ENCODE measurements at places on chromosomes 3 and 15.

- no peak for DNase-seq
These were observed 16.4 kb downstream of the GRIP2 start for GRCh38 chr3:14523792-14524191.

DNA sequence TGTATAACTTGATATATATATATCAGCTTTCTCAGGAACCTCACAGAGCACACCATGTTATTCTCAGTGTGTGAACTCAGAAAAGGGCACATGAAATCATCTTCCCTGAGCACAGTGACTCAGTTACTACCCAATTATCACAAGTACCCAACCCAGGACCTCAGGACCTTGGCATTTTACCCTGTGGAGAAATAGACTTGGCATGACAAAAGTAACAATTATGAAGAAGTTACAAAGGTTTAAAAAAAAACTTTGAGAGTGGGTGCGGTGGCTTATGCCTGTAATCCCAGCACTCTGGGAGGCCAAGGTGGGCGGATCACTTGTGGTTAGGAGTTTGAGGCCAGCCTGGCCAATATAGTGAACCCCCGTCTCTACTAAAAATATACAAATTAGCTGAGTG, 52.4 kb downstream of the ONECUT1 start:
- no peak for DNase-seq

DNA sequence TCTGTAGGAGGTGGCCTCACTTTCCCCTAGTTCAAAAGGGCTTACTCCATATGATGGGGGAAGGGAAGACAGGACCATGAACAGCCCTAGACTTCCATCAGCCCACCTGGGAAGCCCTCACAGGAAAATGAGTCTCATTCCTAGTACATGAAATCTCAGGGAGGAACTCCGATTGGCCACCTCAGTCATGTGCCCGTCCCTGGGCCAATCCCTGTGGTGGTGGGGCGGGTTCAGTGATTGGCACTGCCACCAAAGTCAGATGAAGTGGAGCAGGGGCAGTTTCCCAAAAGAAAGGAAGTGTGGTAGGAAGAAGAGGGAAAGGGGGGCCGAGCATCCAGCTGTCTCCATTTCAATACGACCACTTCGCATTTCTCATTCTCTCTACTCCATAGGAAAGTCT, 25.9 kb upstream of the GP9 start:
- no peak for DNase-seq

GRCh38 chr3:13015286-13016082, 57.7 kb downstream of the IQSEC1 start:
- DNase-seq = peak; percentile 27

DNA sequence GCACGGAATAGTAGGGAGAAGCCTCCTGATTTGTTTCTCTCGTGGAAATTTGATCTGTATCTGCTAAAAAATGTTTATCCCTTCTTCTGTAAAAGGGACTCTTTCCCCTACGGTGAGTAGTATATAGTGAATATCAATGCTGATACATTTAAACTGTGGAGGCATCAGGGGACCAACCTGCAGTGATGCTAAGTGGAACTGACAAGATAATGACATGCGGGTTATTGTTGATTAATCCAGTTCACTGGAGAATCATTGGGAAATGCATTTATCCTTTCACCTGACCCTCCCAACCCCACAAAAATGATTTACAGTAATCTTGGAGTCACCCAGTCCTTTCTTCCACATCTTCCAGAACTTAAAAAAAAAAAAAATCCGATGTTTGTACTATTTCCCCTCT, 264.8 kb downstream of the PTPRG start:
- DNase-seq = no peak

GRCh38 chr3:3646934-3647333, 152.3 kb upstream of the LRRN1 start:
- no peak for DNase-seq

DNA sequence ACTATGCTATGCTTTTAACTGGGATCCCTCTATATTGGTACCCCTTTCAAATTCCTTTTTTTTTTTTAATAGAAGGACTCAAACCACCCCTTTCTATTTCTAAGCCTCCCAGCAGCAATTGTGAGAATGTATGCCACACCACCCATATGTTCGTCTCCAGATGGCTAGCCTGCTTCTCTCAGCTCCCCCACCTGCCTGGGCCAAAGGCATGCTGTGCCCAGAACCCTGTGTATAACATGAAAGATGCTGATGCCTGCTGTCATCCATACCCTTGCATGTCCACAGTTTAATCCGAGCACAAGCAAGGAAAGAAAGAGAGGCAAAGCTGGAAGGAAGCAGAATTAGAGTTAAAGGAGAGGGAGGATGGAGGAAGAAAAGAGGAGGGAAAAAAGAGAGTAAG, 159.5 kb upstream of the CNTN6 start:
- no peak for DNase-seq

DNA sequence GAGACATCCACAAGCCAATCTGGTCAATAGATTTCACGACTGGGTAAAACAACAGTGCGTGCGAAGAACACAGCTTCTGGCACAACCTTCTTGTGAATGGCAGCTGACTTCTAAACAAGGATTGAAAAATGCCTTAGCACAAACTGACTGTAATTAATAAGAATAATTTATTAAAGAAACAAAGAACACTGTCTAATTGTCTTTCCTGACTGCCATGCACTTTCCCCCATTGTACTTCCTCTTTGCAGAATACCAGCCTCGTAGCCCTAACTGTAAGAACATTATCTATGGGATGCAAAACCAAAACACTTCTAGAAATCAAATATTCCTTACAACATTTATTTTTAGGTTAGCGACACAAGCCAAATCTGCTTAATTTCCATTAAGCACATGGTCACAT, 6.5 kb downstream of the FOXP1 start:
- DNase-seq = no peak

DNA sequence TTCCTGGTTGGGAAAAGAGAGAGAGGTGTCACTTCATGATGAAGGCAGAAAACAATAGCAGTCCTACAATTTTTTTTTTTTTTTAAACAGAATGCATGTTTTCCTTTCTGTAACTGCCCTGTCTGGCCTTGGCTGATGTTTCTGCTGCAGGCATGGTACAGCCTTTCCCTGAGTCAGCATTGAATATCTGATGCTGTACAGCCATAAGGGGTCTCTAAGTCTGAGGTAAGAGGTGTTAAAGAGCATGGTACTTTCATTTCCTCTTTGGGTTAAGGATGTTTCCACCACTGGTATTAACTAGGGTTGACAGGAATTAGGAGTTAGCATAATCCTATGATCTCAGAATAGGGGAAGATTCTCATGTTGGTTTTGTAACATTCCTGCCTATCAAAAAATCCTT, 147.4 kb downstream of the CHST2 start:
- no peak for DNase-seq

DNA sequence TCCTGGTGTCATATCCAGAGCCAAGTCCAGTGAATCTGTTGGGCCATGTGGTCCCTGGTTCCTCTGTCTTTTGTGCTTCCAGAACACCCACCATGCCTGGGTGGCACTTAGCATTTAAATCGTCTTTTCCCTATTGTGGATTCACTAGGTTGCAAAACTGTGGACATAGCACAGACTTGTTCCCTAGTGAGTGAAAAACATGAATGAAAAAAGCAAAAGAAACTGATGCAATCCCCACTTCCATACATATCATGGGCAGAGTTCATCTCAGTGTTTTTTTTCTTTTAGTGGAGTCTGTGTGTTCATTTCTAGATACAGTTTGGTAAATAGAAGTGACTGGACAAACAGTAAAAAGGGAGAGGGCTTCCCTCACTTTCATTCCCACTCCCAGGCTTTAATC, 170.5 kb downstream of the SLCO3A1 start:
- no peak for DNase-seq

DNA sequence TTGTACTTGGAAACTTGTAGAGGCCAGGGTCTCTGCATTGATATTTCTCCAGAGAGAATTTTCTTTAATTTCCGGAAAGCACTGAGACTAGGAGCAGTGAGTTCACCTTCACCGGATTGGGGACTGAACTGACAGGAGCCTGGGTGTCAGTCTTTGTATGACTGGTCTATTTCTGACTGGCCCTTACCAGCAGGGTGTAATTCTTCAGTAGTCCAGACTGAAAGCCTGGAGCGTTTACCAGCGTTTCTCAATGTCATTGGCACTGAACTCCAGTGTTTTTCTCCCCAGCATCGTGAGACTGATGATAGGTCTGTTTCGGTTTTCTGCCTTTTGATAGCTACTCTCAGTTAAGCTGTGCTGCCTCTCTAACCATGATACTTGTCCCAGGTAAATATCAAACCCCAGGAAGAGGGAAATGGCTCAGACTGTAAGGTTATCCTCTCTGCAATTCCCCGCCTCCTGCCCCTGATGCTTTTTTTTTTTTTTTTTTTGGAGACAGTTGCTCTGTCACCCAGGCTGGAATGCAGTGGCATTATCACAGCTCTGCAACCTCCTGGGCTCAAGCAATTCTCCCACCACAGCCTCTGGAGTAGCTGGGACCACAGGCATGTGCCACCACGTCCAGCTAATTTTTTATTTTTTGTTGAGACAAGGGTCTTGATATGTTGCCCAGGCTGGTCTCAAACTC, 103.6 kb downstream of the CACNA2D3 start:
- DNase-seq = no peak

DNA sequence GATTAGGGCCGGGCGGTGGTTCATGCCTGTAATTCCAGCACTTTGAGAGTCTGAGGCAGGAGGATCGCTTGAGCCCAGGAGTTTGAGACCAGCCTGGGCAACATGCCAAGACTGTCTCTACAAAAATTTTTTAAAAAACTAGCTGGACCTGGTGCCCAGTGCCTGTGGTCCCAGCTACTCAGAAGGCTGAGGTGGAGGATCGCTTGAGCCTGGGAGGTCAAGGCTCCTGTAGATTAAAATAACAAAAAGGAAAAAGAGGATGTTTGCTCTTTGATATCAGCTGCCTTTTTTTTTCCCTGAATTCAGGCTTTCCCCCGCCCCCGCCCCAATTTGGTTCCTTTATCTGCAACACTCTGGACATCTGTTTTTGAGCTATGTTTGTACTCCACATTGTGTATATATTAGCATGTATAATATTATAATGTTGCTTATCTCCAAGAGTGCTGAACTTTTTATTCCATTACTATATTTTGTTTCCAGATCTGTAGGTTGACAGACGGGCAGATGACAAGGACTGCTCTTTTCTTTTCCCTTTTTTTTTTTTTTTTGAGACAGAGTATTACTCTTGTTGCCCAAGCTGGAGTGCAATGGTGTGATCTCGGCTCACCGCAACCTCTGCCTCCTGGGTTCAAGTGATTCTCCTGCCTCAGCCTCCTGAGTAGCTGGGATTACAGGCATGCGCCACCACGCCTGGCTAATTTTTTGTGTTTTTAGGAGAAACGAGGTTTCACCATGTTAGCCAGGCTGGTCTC, 4.6 kb downstream of the SNAP23 start:
- no peak for DNase-seq

DNA sequence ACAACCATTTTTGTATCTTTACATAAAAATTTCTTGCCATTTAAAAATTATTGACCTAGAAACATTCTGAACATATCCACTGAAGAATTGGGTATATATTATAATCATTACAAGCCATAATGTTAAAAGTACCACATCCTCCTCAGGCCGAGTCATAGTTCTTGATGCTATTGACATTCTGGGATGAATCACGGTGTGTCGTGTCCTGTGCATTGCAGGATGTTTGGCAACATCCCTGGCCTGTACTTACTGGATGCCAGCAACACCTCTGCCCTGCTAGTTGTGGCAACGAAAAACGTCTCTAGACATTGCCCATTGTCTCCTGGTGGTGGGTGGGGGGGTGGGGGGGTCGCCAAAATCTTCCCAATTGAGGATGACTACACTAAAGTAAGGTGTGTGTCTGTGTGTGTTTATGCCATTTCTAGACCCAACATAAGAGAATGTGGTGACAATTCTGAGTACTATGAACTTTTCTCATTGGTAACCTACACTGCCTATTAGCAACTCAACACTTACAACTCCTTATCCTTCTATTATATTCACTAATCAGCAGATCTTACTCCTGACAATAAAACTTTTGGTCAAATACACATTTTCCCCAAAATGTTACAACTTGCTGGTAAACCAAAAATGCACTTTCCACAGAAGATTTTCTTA, 471.6 kb downstream of the FOXP1 start:
- DNase-seq = no peak

GRCh38 chr15:74391582-74392450, 24.4 kb upstream of the CYP11A1 start:
- DNase-seq = no peak

GRCh38 chr3:147864754-147865354, 455.7 kb downstream of the ZIC1 start:
- no peak for DNase-seq

- no peak for DNase-seq
These were observed 16.8 kb upstream of the CCNDBP1 start for GRCh38 chr15:43168192-43169107.

DNA sequence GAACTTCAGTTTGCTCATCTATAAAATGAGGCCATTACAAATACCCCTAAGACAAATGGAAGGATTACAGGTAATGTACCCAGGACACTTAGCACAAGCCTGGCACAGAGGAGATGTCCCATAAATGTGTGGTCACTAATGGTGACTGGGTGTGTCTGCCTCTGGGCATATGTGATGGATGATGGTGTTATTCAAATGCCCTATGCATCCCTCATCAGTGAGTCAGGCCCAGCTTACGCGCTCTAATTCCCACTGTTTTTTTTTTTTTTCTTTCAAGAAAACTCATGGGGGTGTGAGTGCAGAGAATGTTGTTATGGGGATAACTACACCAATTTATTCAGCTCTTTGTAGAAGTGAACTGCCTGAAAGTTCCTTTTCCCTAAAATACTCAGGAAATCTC, 23.6 kb upstream of the KIF23 start:
- DNase-seq = no peak

- no peak for DNase-seq
These were observed 240.0 kb downstream of the THSD4 start for GRCh38 chr15:71355268-71355667.

- DNase-seq = no peak
These were observed 405.9 kb downstream of the SOX2 start for GRCh38 chr3:182117583-182117982.

DNA sequence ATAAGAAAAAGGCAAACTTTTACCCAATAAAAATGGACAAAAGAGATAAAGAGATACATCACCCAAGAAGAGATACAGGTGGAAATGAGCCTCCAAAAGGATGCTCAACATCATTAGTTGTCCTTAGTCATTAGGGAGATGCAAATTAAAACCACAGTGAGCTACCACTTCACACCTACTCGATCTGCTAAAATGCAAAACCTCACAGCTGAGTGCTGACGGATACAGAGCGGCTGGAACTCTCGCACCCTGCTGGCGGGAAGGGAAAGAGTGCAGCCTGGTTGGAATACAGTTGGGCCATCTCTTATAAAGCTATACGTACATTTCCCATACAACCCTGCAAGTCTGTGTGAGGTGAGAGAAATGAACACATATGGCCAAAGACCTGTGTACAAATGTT, 78.5 kb upstream of the PRR20G start:
- no peak for DNase-seq

DNA sequence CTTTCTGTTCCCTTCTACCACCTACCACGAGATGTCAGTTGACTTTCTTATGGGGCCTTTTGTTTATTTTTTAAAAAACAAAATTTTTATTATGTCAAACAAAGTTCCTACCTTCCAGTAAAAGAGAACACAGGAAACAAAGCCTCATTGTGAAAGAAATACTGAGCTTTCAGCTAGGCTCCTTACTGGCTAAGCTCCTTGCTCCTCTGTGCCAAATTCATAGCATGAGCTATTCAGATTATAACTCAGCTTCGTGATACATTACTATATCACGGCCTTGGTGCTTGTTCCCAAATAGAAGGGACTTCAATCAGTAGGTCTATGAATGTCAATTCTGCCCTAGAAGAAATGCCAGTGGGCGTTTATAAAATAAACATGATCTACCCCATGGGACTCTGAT, 145.8 kb upstream of the CHRM5 start:
- no peak for DNase-seq

GRCh38 chr3:33358172-33358781, 81.0 kb downstream of the FBXL2 start:
- DNase-seq = no peak

- peak; percentile 41 for DNase-seq
These were observed 43.9 kb upstream of the RYK start for GRCh38 chr3:134294302-134295280.

Measured in stimulated activated CD8-positive, alpha-beta memory T cell treated with anti-CD3 and anti-CD28 coated beads, Interleukin-2, amount 100 ng/mL, for 48 hours (primary cell).